ENCODE measurements at places on chromosomes 2 and 18.

- no peak for DNase-seq
These were observed 167.4 kb downstream of the TRABD2A start for GRCh38 chr2:84713441-84713840.

- no peak for DNase-seq
These were observed 13.3 kb upstream of the TMX3 start for GRCh38 chr18:68728081-68728700.

DNA sequence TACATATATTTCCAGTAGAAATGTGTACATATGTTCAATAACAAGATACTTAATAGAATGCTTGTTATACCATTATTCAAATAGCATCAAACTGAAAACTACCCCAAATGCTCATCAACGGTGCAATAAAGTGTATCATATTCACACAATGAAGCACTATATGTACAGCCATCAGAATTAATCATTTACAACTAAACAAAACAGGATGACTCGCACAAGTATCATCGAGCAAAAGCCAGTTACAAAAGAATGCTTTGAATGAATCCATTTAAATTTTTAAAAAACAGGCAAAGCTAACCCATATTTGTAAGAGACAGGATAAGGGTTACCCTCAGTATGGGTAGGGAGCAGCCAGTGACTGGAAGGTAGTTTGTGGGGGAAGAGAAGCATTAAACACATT is 132.8 kb upstream of the PDE1A start:
- DNase-seq = no peak

DNA sequence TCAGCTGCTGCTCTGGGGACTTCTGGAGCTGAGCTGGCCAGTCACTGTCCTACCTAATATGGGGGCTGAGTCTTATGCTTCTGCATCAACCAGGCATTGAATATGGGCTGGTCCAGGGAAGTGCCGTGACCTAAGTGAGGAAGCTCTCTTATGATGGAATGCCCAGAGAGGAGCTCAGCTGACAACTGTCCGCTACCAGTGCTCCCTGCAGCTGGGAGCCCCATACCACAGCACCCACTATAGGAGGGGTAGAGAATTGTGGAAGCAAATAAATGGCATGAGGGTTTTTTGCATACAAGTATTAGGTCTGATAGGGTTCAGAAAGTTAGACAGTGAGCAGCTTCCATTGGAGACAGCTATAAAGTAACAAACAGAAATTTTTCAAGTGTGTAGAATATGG is 4.5 kb downstream of the TIMM21 start:
- DNase-seq = no peak

GRCh38 chr18:39448942-39449341 is 1883.3 kb upstream of the CELF4 start:
- no peak for DNase-seq

All from NCI-H1930 (cell line).